ENCODE measurements at places on chromosomes 6 and 20. TPM values are rescaled to one million over a fixed set of nuclear protein-coding genes. Genes with fewer than 3 reads are reported as not detected.

Gene CUL7
- total RNA-seq, result 11.6 TPM

Gene ATAT1
- 9.8 TPM for total RNA-seq

Gene OPRM1
- total RNA-seq, result not detected

Gene MRS2
- total RNA-seq, result 32.0 TPM

Gene AMD1
- 102 TPM for total RNA-seq

Gene RUNX2
- total RNA-seq, result 22.2 TPM

Gene SPDEF
- total RNA-seq, result not detected

Gene HLA-DMB
- 2.6 TPM for total RNA-seq

Gene LPA
- total RNA-seq, result not detected

Gene OR2B2
- not detected for total RNA-seq

Gene TTBK1
- total RNA-seq, result 0.67 TPM

Gene KCNK16
- total RNA-seq, result not detected

Gene DEFB124
- total RNA-seq, result not detected

Gene PRICKLE4
- total RNA-seq, result not detected

Gene RCAN2
- 0.36 TPM for total RNA-seq

Gene LRRN4
- not detected for total RNA-seq

Gene MLN
- total RNA-seq, result not detected

Gene OXT
- total RNA-seq, result 0.46 TPM

Gene CDSN
- not detected for total RNA-seq

Gene DLK2
- total RNA-seq, result 1.4 TPM

Gene ERVFRD-1
- not detected for total RNA-seq

Gene TAAR8
- not detected for total RNA-seq

Gene DEFB132
- not detected for total RNA-seq

Gene RBPJL
- not detected for total RNA-seq

Gene VSX1
- total RNA-seq, result not detected

Gene SNRPB
- 463 TPM for total RNA-seq

Gene WFDC2
- total RNA-seq, result not detected

Gene RNF217
- 0.04 TPM for total RNA-seq

Gene SLC4A11
- 4.0 TPM for total RNA-seq

Gene BHLHE23
- not detected for total RNA-seq

Gene RRP36
- total RNA-seq, result 101 TPM

Gene TRIM31
- not detected for total RNA-seq

Gene OR2J3
- total RNA-seq, result not detected

Gene RSPO3
- total RNA-seq, result not detected

Gene CLPSL2
- not detected for total RNA-seq

Gene LY6G5C
- 3.5 TPM for total RNA-seq

Gene BPIFB2
- not detected for total RNA-seq

Gene AKAP12
- 1.5 TPM for total RNA-seq

Gene DUSP15
- total RNA-seq, result not detected

Gene C6orf163
- total RNA-seq, result 0.95 TPM
